Smooth muscle cell of bladder (primary cell): ENCODE measurements at places on chromosomes 5 and 9. TPM values are rescaled to one million over a fixed set of nuclear protein-coding genes. Genes with fewer than 3 reads are reported as not detected.

Gene TAS2R1
- not detected in 2 replicates for total RNA-seq

Gene POMT1
- total RNA-seq = 33.2 and 35.6 TPM in 2 replicates

Gene ANGPTL2
- total RNA-seq = 125 and 167 TPM in 2 replicates

Gene IL33
- 173 and 202 TPM in 2 replicates for total RNA-seq

Gene SPATA31D4
- not detected in 2 replicates for total RNA-seq

Gene IFNA2
- not detected in 2 replicates for total RNA-seq

Gene GRM6
- total RNA-seq = not detected in 2 replicates

Gene SARDH
- 4.9 and 10.1 TPM in 2 replicates for total RNA-seq

Gene FOXD4L5
- under 0.01 TPM in 2 replicates for total RNA-seq

Gene RGS7BP
- total RNA-seq = under 0.01 TPM in 2 replicates

Gene OCLN
- total RNA-seq = 0.37 and 0.43 TPM in 2 replicates

Gene TAF11L10
- total RNA-seq = not detected in 2 replicates

Gene BAAT
- not detected in 2 replicates for total RNA-seq

Gene FAM169A
- under 0.01 and 0.09 TPM in 2 replicates for total RNA-seq

Gene NMUR2
- total RNA-seq = not detected in 2 replicates

Gene BHMT
- total RNA-seq = not detected in 2 replicates

Gene NADK2
- 23.6 and 31.3 TPM in 2 replicates for total RNA-seq

Gene C7
- total RNA-seq = 1.1 and 4.0 TPM in 2 replicates

Gene DIRAS2
- total RNA-seq = 6.7 and 10.1 TPM in 2 replicates

Gene EQTN
- total RNA-seq = not detected in 2 replicates

Gene FBP2
- total RNA-seq = not detected in 2 replicates

Gene PCDHGB5
- 15.9 and 19.9 TPM in 2 replicates for total RNA-seq

Gene PTGER4
- 3.4 and 6.4 TPM in 2 replicates for total RNA-seq

Gene RBM18
- 7.2 and 8.0 TPM in 2 replicates for total RNA-seq

Gene C9
- 0.18 TPM in 1 of 2 replicates, not detected in the other for total RNA-seq

Gene HTR1A
- total RNA-seq = not detected in 2 replicates

Gene C5orf46
- total RNA-seq = 0.46 TPM in 1 of 2 replicates, not detected in the other

Gene ZNF474
- total RNA-seq = under 0.01 and 0.18 TPM in 2 replicates

Gene MIER3
- total RNA-seq = 12.2 and 13.0 TPM in 2 replicates

Gene C9orf50
- total RNA-seq = 0.14 and 0.18 TPM in 2 replicates

Gene FUT7
- total RNA-seq = not detected in 2 replicates

Gene PLPP7
- 6.8 and 14.0 TPM in 2 replicates for total RNA-seq

Gene FST
- 68.3 and 70.4 TPM in 2 replicates for total RNA-seq

Gene ZNF354C
- total RNA-seq = 6.7 and 7.7 TPM in 2 replicates

Gene PSIP1
- total RNA-seq = 27.9 and 28.5 TPM in 2 replicates

Gene RAD17
- total RNA-seq = 14.9 and 17.0 TPM in 2 replicates

Gene NUDT12
- 9.2 and 10.2 TPM in 2 replicates for total RNA-seq

Gene PHYHD1
- 6.4 and 7.6 TPM in 2 replicates for total RNA-seq

Gene SPEF2
- 1.1 and 2.2 TPM in 2 replicates for total RNA-seq

Gene LIX1
- total RNA-seq = under 0.01 TPM in 1 of 2 replicates, not detected in the other

Gene SLC22A4
- 0.83 and 1.00 TPM in 2 replicates for total RNA-seq

Gene NR4A3
- total RNA-seq = 0.55 and 1.00 TPM in 2 replicates

Gene SMIM33
- total RNA-seq = not detected in 2 replicates

Gene ZNF454
- 1.5 and 2.1 TPM in 2 replicates for total RNA-seq

Gene TMOD1
- total RNA-seq = 0.57 and 0.74 TPM in 2 replicates

Gene NDST1
- 21.6 and 26.5 TPM in 2 replicates for total RNA-seq

Gene THBS4
- total RNA-seq = 1.1 and 3.2 TPM in 2 replicates

Gene PHF19
- 14.9 and 16.4 TPM in 2 replicates for total RNA-seq

Gene ADCY2
- 0.14 and 0.65 TPM in 2 replicates for total RNA-seq

Gene TIMD4
- not detected in 2 replicates for total RNA-seq

Gene NCS1
- 32.3 and 60.0 TPM in 2 replicates for total RNA-seq

Gene ANKDD1B
- 0.28 and 1.1 TPM in 2 replicates for total RNA-seq

Gene JAKMIP2
- under 0.01 and 0.57 TPM in 2 replicates for total RNA-seq

Gene ZNF483
- 1.00 and 2.2 TPM in 2 replicates for total RNA-seq

Gene SLC25A48
- total RNA-seq = not detected in 2 replicates

Gene MSX2
- total RNA-seq = 1.1 and 4.0 TPM in 2 replicates
